ENCODE measurements at places on chromosomes 4 and X.

- DNase-seq, result no peak
Measured at GRCh38 chr4:15944895-15945294, 6.4 kb upstream of the FGFBP1 start.

GRCh38 chrX:19953145-19953544, 37.7 kb downstream of the BCLAF3 start:
- DNase-seq, result no peak

DNA sequence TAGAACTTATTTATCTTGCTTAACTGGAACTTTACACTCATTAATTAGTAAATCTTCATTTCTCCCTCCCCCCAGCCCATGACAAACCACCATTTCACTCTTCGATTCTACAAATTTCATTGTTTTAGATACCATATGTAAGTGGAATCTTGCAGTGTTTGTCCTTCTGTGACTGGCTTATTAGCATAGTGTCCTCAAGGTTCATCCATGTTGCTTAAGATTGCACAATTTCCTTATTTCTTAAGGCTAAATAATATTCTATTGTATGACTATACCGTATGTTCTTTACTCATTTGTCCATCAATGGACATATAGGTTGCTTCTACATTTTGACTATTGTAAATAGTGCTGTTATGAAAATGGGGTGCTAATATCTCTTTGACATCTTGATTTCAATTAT, 24.5 kb upstream of the RNF212 start:
- no peak for DNase-seq

DNA sequence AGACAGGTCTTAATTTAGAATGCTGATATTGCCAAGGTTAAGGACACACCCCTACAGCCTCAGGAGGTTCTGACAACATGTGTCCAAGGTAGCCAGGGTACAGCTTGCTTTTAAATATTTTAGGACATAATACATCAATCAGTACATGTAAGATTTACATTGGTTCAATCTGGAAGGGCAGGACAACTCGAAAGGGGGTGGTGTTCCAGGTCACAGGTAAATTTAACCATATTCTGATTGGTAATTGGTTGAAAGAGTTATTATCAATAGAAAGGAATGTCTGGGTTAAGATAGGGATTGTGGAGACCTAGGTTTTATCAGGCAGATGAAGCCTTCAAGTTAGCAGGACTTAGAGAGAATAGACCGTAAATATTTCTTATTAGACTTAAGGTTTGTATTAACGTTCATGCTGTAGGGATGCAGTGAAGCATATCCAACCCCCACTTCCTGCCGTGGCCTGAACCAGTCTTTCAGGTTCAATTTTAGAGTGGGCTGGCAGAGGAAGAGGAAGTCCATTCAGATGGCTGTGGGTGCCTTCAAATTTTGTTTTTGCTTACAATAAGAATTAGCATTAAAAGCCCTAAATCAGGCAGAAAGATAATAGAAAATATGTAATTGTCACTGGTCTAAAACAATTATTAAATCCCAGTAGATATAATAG, 136.5 kb upstream of the GALNTL6 start:
- DNase-seq, result peak; percentile 24

DNA sequence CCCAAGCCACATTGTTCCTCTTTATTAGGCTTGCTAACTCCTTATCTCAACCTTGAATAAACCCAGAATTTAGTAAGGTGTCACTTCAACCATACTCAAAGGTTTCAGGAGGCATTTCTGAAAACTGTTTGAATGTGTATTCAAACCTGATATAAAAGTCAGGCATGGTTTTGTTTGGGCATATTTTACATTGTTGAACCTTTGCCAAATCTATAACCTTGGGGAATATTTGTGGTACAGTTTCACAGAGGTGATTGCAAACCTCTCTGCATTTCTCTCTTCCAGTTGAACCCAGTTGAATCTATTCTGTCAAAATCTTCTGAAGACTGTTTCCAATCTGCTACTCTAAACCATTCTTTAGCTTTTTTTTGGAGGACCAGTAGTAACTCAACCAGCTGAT, 409.0 kb downstream of the TECRL start:
- DNase-seq, result no peak

DNA sequence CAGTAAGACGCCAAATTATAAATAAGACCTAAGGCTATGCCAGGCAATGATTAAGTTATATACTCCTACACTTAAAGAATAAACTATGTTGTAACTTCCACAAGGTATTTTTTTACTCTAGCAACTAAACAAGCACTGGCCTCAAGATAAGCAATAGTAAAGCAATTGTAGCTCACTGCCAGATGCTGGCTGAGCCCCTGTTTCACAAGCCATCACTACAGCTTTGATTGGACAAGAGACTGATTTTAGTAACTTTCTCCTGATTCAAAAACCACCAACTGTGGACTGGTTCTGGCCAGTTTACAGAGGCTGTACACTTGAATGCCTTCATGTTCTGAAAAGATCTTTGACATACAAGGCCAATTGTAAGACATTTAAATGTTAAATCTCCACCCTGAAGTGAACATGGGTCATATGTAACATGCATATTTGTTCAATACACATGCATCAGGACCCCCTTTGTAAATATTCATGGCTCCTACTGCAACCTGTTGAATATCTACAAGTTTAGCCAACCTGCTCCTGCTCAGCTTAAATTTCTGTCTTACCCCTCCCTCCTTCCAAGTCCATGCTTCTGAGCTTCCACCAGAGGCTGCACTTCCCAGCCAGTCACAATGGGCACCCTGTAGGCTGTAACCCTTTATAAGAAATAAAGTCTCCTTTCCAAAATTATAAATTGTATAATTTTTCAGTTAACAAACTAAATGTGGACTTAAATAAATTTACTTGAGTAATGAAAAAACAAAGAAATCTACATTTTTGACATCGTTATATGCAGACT, 423.6 kb downstream of the ANKRD50 start:
- no peak for DNase-seq

DNA sequence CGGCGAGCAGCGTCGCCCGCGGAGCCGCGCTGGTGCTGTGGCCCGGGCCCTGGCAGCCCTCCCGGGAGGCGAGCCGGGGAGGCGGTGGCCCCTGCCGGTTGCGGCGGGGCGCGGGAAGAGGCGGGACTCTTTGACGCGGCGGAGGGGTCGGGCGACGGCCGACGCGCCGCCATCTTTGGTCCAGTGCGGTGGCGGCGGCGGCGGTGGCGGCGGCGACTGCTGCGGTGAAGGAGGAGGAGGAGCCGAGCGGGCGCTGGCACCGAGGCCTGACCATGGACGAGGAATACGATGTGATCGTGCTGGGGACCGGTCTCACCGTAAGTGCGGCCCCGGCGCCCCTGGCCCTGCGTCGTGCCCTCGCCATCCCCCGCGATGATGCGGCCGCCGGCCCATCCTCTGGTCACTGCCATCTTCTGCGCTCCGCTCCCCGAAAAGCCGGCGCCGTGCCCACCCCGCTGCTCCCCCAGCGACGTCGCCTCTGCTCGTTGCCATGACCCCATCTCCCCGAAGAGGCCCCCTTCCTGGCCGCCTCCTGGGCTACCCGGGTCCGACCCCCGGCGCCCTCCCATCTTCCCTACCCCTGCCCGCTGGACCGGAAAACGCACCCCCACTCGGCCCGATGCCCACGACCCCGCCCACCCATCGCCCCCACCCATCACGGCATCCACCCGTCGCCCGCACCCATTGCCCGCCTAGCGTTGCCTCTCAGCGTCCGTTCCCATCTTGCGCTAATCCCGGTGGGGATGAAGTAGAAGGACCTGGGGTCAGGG, at the start of gene GDI1:
Gene GDI1, plus strand, starts transcription at position 172 of the 770 bp plus-strand sequence. Its CDS starts 101 bp downstream, at position 273.
- DNase-seq, result peak; percentile 78

- no peak for DNase-seq
Measured at GRCh38 chr4:61782133-61782532, 582.0 kb downstream of the ADGRL3 start.

DNA sequence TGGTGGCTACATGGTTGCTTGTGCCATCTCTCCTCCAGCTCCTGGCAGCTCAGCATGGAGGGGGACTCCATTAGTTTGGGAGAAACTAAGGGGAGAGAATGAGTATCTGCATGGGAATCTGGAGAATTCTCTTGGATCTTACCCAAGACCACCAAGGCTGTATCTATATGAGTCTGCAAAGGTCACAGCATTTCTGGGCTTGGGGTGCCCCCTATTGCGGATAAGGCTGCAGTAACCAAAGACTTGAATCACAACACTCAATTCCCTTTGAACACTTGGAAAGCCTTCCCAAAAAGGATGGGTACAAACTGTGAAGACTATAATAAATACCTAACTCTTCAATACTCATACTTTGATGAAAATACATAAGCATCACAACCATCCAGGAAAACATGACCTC, 623.5 kb upstream of the NR3C2 start:
- no peak for DNase-seq

GRCh38 chr4:151266497-151266896, 10.5 kb upstream of the PRSS48 start:
- no peak for DNase-seq

DNA sequence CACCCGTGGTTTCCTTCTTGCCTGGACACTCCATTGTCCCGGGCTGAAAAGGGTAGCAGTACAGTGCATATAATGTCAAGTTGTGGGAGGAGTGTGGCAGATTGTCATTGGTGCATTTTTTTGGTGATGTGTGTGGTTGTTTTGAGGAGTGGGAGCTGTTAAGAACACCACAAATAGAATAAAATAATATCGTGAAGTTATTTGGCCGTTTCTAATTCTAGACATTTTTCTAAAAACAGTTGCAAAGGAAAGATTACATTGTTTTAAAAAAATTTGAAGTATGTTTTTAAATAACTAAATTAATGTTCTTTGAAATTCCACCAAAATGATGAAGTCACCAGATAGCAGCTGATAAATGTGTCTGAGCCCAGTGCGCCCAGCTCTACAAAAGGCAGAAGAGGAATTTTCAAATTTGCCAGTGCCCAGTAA, 1.3 kb downstream of the PKD2 start:
- DNase-seq, result peak; percentile 41

DNA sequence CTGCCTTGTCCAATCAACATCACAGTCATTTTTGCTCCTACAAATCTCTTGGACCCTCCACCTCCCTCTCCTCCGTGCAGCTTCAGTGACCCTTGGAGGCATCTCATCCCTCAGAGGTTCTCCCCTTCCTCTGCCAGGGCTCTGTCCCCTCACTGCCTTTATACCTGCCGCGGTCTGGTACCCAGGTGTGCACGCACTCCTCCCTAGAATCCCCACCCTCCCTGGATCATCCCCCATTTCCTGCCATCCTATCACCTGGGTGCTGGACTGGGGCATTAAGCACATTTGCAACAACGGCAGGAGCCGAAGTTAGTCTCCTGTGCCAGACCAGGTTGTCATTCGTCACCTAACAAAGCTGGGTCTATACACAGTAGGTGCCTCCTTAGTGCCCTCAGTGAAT, 10.1 kb downstream of the TMEM271 start:
- DNase-seq, result no peak

GRCh38 chrX:35288657-35289056, 346.1 kb downstream of the FAM47B start:
- no peak for DNase-seq

DNA sequence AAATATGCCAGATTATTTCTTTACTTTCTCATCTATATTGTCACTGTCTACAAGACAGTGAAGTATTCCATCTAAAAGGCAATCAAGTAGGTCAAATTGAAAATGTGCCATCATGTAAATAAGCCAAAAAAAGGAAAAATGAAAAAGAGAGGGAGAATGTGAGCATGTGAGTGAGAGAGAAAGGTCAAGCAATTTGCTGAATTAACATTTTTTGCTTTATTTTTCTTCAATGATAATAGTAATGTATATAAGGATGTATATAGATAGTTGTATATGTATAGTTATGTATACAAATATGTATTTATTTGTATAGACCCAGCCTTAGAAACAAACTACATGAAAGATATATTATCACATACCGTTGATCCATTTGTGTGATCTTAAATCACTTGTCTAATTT, 11.5 kb downstream of the CXCL8 start:
- DNase-seq, result no peak

- no peak for DNase-seq
Measured at GRCh38 chr4:119099227-119099810, 36.3 kb upstream of the MYOZ2 start.

- DNase-seq, result no peak
Measured at GRCh38 chrX:91039777-91040176, 394.9 kb upstream of the PABPC5 start.

Measured in GM20000 (cell line).